Urinary bladder (tissue), 4 donors: ENCODE measurements at places on chromosomes 1 and 21. TPM values are rescaled to one million over a fixed set of nuclear protein-coding genes. Genes with fewer than 3 reads are reported as not detected.

The ZBTB8B gene
- total RNA-seq: 0.79 TPM

- no peak for DNase-seq
Measured at GRCh38 chr1:160164121-160164520, 12.7 kb downstream of the ATP1A4 start.

The NUAK2 gene
- 0.90 TPM for total RNA-seq

GRCh38 chr1:193666485-193667083, 480.2 kb upstream of the B3GALT2 start:
- DNase-seq: no peak

DNA sequence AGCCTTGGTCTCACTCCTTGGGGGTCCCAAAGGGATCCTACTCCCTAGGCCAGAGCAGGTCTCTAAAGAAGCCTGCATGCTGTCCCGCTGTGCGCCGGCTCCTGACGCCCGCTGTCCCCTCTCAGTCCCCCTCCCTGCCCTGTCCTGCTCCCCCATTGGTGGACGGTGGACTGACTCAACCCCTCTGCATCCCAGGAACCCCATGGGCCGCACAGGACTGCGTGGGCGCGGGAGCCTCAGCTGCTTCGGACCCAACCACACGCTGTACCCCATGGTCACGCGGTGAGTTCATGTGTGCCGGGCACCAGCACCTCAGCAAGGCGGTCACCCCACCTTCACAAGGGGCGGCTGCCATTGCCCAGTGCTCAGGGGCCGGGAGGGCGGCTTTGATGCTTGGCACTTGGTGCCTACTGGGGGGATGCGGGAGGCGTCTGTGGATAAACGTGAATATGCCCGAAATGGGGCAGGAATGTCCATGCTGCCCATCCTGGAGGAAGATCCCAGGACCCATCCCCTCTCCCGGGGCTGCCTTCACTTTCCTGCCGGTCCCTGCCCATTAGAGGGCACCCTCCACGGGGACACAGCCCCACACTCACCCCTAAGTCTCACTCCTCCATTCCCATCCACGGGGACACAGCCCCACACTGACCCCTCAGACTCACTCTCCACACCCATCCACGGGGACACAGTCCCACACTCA, 20.2 kb upstream of the LRRC3 start:
- DNase-seq: no peak

The BROX gene
- 79.3 TPM for total RNA-seq

The CELA3B gene
- total RNA-seq: not detected

GRCh38 chr1:118099686-118100085, 85.3 kb downstream of the SPAG17 start:
- no peak for DNase-seq

DNA sequence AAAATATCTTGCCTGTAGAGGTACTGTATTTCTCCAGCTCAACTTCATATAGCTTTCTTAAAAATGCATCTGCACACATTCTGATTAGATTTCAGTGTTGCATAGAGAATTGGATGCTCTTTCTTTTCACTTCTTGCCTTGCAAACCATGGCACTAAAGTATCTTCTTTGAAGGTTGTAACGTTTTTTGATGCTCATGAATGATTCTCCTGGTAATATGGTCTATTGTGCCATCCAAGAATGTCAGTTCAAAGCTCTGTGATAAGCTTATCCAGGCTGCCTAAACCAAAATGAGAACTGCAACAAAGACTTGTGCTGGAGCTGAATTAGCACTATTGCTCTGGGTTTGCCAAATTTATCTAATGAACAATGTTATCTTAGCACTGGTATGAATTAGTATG, 1.9 kb downstream of the SGIP1 start:
- DNase-seq: no peak

DNA sequence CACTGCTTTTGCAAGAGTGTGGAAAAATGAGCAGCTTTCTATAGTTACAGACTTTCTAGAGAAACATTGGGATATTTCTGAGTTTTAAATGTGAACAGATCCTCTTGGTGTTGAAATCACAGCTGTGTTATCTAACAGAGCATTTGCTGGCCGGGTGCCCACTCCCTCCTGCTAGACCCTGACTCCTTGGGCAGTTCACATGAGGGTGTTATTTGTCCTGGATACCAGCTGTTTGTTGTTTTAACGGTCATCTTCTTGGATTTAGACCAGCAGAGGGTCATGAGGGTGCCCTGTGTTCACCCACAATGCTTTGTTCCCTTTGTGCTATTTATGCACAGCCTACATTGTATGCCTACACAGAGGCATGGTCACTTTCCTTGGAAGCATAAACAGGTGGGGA, 67.1 kb downstream of the CENPF start:
- DNase-seq: no peak

The FCMR gene
- 0.95 TPM for total RNA-seq

DNA sequence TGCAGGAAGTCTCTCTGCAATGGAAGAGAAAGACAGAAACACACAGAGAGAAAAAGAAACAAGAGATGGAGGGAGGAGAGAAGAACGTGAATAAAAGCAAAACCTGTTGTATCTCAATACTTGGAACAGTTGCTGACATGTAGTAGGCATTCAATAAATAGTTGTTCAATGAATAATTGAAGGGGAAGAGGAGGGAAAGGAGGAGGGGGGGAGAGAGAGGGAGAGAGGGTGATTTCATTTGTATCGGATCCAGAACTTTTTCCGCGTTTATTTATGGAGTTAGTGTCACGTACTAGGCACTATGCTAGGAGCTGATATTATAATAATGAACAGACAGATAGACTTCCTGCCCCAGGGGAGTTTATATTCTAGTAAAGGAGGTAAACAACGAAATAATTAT, 144.1 kb downstream of the OMA1 start:
- DNase-seq: no peak

The C1orf167 gene
- 0.42 TPM for total RNA-seq

The OR6K6 gene
- total RNA-seq: not detected

DNA sequence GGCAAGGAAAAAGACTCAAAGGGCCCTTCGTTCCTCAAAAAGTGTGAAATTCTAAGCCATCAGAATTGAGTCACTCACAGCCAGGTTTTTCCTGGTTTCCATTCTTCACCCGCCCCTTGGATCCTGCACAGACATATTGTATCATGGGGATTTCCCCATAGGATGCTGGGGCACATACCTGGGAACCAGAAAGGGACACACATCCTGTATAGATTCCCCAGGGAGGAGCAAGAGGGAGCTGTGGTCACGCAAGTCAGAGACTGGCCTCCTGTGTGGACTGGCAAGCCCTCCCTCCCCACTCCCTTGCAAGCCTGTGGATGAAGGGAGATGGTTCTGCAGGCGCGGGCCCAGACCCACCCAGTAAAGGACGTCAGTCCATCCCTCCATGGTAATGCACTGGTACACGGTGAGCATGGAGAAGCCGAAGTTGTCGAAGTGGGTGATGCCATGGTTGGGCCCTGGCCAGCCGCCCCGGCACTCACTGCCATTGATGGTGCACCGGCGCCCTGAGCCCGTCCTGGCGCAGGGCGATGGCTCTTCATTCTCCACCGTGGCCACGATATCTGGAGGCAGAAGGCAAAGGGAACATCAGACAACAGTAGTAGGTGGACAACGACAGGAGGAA, 23.2 kb downstream of the CACNA1S start:
- no peak for DNase-seq

DNA sequence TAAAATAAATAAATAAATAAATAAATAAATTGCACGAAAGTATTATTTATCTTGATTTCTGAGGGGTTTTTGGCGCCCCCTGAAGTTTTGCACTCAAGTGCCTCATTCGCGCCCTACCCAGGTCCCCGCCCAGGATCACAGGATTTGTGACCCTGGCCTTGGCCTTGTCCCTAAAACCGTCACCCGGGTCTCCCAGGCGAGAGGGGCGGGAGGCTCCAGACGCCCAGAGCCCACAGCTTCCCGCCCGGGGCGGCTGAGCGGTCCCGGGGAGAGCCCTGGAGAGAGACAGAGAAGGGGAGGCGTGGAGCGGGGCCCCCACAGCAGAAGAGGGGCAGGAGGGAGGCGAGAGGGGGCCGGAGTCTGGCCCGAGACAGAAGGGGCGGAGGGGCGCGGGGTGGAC, 91.8 kb upstream of the CASZ1 start:
- no peak for DNase-seq

- DNase-seq: no peak
Measured at GRCh38 chr1:87926921-87927320, 598.2 kb downstream of the LMO4 start.

GRCh38 chr1:85274969-85275453, 1.4 kb downstream of the BCL10 start:
- no peak for DNase-seq

The SOX13 gene
- total RNA-seq: 12.8 TPM

- DNase-seq: no peak
Measured at GRCh38 chr1:200909757-200910239, 15.1 kb downstream of the INAVA start.

The CAPZA1 gene
- total RNA-seq: 192 TPM

The CD1D gene
- 1.6 TPM for total RNA-seq

The LCE3E gene
- total RNA-seq: not detected
